Left renal cortex interstitium (tissue), 4 donors: ENCODE measurements at places on chromosomes 1 and 21.

DNA sequence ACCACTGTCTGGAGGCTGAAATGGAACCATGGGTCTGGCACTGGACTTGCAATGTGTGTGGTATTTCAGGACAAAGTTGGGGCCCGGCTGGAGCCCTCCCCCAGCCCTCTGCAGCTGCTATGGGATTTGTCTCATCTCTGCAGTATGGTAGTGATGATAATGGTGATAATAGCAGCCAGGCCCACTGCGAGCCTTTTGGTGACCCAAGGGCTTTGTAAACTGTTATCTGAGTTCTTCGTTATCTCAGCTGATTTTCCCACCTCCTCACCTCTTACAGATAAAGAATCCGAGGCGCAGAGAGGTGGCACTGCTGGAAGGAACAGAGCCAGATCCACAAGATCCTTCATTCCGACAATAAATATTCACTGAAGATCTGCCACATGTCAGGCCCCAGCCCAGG lies 11.7 kb upstream of the WNT4 start:
- no peak for DNase-seq

DNA sequence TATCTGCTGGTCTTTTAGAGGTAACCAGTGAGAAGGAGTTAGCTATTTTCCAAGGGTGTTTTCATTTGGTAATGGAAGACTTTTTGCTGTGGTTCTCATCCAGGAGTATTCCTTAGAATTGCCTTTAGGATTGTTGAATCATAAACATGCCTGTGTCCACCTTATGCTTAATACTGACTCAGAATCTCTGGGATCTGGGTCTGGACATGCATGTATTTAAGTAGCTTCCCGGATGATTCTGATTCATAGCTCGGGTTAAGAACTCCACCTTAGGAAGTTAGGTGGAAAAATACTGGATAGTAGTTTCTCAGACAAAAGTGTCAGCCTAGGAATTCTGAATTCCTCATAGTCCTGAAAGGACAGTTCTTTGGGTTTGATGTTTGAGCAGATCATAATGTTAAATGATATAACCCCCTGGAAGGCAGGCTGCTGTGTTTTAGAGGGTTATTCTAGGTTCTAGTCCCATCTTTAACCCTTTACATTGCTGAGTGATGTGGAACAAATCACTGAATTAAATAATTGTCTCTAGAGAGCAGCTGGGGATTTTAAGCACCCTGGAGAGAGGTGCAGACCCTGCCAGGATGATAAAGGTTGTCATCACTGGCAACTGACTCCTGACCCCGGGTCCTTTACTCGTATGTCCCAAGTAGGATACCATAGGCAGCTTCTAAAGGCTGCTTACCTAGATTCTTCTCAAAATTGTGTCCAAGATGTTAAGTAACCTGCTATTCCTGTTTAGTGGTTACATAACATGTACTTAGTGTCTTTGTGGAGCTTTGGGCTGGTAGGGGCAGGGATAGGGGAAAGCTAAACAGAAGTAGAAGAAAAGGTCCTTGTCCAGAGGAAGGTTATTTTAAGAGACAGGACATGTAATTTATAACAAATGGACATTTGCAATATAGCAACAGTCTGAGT lies 14.5 kb upstream of the C4BPB start:
- DNase-seq = no peak

- DNase-seq = no peak
Measured at GRCh38 chr1:218667781-218668516, 322.8 kb downstream of the TGFB2 start.

DNA sequence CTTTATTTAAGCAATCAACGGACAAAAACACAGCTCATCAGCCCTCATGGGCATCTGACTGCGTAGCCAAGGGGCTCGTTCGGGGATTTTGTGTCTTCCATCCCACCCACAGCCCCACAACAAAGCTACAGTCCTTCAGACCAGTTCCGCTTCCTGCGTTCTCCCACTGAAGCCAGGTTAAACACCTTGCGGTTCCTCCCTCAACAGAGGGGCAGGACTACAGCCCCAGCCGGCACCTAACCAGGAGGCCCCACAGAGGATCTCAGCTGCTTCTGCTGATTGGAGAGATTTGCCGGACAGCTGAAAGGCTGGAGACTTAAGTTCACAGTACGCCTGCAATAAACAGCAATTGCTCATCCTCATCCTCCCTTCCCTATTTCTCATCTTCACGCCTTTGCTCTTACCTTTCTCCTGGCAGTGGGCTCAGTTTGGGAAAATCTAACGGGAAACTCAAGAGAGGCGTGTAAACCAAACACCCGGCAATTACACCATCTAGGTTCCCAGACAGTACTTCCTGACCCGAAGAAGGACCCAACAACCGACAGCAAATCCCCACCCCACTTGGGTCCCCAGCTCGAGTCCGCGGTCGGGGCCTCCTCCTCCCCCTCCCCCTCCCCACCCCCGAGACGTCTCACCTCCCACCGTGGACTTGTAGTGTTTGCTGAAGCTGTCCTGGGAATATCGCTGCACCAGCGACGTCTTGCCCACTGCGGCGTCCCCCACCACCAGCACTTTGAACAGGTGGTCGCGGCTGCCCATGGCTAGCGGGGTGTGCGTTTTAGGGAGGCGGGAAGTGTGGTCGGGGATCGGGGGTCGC lies 876 bp downstream of the RAB29 start:
- no peak for DNase-seq

GRCh38 chr1:96565546-96565945 lies 156.0 kb upstream of the PTBP2 start:
- DNase-seq = no peak

- DNase-seq = no peak
Measured at GRCh38 chr1:74570797-74571492, 58.5 kb upstream of the LRRC53 start.

GRCh38 chr1:85121744-85122143 lies 73.4 kb upstream of the MCOLN3 start:
- no peak for DNase-seq

- DNase-seq = no peak
Measured at GRCh38 chr21:38995731-38996130, 187.5 kb downstream of the PSMG1 start.

GRCh38 chr1:117681093-117681900 lies 75.4 kb downstream of the TENT5C start:
- DNase-seq = no peak

GRCh38 chr1:4224684-4225467 lies 324.8 kb upstream of the C1orf174 start:
- DNase-seq = no peak

DNA sequence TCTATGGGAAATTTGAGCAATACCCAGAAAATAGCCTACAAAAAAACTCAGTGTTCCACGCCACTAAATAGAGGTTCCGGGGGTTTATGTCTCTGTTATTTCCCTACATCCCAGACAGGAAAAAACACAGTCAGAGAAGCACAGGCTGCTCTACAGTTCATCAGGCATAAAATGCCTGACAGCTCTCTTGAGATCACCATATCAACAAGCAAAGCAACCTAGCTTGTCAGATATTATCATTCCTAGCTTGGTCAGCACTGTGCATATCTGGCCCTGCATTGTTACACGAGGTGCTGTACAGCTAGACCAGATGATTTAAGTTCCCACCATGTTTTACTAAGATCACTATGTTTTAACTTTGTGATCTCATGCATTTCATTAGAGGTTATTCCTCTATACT lies 172.6 kb downstream of the PTPRC start:
- DNase-seq = no peak

DNA sequence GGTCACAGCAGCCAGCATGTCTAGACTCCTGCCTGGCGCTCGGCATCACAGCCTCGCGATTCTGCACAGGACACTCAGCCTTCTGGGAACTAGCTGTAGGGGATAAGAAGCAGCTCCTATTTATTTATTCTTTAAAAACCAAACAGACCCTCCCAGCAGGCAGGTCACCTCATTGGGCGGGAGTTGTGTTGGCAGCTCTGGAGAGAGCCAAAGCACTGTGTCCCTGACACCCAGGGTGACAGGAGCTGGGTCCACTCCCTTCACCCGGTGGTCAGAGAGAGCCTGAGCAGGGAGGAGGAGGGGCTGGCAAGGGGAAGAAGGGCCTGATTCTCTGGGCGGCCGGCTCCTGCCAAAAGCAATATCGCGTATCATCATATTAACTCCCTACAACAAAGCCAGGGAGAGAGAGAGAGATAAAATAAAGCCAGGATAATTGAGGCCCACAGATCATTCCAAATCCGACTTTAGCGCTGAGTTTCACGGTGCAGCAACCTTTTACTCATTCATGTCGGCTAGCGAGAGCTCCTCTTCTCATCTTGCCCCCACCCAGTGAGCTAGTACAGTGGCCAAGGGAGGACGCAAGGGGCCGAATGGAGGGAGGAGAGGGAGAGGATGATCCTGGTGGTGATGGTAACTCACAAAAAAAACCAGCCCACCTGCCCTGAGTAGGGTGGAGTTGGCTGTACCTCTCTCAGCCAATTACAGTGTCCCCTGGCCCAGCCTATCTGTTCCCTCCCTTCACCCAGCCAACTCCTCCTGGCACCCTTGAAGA lies 79.8 kb upstream of the IFFO2 start:
- no peak for DNase-seq

DNA sequence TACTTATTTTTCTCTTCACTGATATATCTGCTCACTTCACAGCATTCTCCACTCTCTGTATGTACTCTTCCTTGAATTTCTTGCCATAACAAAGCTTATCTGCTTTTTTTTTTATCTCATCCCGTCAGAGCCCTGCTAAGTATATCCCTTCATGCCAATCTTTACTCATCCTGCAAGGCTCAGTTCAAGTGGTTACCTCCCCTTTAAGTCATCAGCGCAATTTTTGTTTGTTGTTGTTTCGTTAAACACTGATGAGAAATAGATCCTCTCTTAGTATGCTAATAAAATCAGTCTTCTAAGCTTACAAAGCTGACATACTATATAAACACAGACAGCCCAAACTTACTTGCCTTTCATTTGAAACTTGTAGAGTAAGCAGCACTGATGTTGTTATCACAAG lies 17.8 kb downstream of the COL24A1 start:
- DNase-seq = no peak

DNA sequence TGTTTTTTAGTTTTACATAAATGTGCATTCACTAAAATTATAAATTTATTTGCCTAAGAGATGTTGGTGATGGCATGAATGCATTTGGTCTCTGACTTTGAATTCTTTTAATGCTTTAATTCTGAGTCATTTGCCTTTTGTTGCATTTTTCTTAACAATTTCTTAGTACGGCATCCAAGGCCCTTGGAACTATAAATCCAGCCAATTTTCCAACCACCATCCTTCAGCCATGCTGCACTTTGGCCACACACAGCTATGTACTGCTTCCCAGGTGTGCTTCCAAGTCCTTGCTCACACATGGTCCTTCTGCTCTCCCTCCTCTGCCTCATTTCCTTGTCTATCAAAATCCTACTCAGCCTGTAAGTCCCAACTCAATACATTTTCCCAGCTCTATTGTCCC lies 161.0 kb downstream of the DHRS3 start:
- DNase-seq = no peak

DNA sequence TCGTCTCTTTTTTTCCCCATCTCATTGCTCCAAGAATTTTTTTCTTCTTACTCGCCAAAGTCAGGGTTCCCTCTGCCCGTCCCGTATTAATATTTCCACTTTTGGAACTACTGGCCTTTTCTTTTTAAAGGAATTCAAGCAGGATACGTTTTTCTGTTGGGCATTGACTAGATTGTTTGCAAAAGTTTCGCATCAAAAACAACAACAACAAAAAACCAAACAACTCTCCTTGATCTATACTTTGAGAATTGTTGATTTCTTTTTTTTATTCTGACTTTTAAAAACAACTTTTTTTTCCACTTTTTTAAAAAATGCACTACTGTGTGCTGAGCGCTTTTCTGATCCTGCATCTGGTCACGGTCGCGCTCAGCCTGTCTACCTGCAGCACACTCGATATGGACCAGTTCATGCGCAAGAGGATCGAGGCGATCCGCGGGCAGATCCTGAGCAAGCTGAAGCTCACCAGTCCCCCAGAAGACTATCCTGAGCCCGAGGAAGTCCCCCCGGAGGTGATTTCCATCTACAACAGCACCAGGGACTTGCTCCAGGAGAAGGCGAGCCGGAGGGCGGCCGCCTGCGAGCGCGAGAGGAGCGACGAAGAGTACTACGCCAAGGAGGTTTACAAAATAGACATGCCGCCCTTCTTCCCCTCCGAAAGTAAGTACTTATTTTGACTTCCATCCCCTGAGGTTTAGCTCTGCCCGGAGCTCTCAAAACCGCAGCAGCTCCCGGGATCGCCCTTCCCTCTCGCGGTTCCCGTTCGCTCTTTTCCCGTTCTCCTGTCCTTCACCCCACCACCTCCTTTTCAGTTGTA lies 1.5 kb downstream of the TGFB2 start:
- DNase-seq = no peak

DNA sequence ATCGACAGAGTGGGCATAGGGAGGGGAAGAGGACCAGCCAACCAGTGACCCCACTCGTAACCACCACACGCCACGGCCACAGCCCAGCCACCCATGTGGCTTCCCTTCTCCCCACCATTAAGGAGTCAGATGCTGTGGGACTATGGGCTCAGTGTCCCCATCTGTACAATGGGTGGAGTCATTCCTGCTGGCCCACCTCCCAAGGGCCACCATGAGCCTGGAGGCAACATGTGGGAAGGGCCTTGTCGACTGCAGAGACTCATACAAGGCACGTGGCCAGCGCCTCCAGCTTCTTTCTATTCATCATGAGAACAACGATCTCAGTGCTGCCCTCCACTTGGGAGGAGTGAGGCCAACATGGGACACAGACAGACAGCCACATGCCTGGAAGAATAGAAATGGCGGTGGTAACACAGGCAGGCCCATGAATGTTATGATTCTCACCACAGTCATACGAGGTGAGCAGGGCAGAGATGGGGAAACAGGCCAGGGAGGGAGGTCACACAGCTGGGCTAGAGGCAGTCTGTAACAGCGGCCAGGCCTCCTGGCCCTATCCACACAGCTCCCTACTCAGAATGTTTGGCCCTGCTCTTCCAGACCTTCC lies 16.1 kb downstream of the LRP8 start:
- no peak for DNase-seq

DNA sequence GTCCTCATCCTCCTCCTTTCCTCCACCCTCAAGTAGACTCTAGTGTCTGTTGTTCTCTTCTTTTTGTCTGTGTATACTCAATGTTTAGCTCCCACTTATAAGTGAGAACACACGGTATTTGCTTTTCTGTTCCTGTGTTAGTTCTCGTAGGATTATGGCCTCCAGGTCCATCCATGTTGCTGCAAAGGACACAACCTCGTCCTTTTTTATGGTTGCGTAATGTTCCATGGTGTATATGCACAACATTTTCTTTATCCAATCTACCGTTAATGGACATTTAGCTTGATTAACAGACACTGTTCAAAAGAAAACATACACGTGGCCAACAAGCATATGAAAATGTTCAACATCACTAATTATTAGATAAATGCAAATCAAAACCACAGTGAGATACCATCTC lies 44.3 kb upstream of the TMPRSS2 start:
- no peak for DNase-seq

DNA sequence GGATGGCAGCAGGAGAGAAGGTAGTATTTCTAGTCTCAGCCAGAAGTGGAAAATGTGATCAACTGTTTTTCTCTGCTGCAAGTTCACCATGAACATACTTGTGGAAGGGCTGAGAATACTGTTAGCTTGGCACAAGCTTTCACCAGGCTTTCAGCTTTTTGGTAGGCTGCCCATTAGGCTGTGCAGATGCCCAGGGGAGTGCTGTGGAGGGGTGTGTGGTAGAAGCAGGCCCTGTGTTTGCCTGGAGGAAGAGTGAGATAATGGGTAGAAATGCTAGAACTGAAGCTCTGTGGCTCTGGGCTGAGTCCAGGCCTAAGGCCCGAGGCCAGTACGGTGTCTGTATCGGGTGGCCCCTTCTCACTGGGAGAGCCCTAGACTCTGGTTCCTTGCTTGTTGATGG lies 9.8 kb downstream of the DNAJC6 start:
- no peak for DNase-seq

- DNase-seq = no peak
Measured at GRCh38 chr21:39851002-39851618, 16.1 kb upstream of the PCP4 start.
